ENCODE measurements at places on chromosomes 11 and 22. TPM values are rescaled to one million over a fixed set of nuclear protein-coding genes. Genes with fewer than 3 reads are reported as not detected.

- DNase-seq, result no peak
Measured at GRCh38 chr11:23856654-23857053, 640.2 kb upstream of the LUZP2 start.

P2RX6 gene
- total RNA-seq, result 1.1 TPM

NRIP3 gene
- 0.63 TPM for total RNA-seq

FAM180B gene
- 0.26 TPM for total RNA-seq

DNA sequence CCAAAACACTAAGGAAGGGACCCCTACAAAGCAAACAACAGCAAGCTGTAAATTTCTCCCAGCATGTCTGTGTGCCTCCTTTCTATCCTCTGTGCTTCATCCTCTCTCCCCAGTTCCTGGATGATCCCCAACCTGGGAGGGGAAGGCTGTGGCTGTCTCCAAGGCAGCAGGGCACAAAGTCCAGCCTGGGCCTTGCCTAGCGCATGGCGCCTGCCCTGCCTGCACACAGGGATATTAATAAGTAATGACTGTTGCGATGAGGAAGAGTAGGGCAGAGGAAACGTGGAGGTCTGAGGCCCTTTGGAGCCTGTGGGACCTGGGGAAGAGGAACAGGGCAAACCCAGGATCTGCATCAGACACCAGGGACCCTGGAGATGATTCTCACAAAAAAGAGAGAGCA is 2.0 kb downstream of the USH1C start:
- DNase-seq, result no peak

Data from heart left ventricle (tissue), 16 donors.